ENCODE measurements at places on chromosomes 1 and 21.
A peak's percentile ranks its signal among the peaks of the same experiment; 100 is the strongest.

DNA sequence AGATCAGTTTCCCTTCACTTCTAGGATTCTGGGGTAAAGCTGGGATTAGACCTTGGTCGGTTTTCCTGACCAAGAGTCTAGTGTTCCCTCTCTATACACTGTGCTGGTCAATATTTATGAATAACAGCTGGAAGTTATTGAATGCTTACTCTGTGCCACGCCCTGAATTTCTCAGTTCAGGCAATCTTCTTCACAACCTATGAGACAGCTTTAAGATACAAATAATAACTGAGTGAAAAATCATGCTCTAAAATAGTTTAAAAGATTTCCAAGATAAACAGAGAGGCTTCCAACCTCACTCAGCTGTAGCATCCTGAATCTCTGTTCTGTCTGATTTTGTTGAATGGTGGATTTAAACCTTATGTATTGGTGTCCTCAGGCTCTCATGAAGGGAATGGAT, 72.2 kb downstream of the GNG12 start:
- no peak for DNase-seq

DNA sequence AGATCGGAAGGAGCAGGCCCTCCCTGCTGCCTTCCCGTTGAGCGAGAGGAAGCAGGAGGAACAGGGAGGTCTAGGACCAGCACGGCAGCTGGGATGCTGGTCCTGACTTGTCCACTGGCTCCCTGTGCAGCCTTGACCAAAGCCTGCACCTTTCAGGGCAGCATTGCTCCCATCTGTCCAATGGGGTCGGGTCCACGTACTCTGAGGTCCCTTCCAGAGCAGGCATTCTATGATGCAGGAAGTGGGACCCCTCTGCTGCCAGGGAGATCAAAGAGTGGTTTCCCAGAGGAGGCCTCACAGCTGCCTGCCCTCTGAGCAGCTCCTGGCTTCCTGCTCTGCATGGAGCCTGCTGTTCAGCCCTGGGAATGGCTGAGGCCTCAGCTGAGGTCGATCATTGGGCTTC, 21.7 kb upstream of the ZNF362 start:
- no peak for DNase-seq

GRCh38 chr21:44462834-44463200, 7.5 kb downstream of the LRRC3 start:
- DNase-seq: no peak

- DNase-seq: peak; percentile 26
Measured at GRCh38 chr1:209564849-209565248, 18.7 kb upstream of the CAMK1G start.

DNA sequence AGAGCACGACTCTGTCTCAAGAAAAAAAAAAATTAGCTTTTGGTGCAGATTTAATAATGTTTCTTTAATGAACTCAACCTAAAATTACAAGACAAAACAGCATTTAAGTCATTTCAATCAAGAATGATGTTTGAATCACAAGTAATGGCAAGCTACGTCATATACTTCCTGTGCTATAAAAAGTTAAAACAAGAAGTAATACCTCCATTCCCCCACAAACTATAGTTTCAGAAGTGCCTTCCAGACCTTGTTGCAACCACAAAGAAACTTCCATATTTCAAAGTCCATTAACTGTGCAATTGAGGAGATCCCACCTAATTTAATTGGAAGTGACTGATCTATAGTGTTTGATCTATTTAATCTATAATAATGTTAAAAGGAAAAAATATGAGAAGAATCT, 15.1 kb downstream of the NRDC start:
- no peak for DNase-seq

DNA sequence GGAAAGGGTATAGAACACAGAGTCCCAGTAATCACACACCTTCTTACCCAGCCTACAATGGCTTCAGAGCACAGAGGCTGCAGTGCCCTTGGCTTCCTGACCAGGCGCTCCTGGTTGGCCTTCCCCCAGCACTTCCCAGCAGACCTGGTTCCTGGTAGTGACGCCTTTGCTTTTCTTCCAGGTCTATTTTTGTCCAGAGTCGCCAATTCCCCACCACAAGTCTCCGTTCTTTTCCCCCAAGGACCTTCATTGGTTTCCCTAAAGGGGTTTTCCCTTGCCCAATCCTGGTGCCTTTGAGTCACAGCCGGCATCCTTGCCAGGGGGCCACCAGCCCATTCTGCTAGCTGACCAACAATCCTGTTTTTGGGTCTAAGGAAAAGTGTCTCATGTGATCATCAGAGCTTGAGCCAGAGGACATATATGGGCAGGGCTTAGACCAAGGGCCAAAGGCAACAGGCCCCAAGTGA, 84.8 kb downstream of the KCNJ15 start:
- no peak for DNase-seq

- no peak for DNase-seq
Measured at GRCh38 chr1:5901150-5901549, 91.1 kb downstream of the NPHP4 start.

DNA sequence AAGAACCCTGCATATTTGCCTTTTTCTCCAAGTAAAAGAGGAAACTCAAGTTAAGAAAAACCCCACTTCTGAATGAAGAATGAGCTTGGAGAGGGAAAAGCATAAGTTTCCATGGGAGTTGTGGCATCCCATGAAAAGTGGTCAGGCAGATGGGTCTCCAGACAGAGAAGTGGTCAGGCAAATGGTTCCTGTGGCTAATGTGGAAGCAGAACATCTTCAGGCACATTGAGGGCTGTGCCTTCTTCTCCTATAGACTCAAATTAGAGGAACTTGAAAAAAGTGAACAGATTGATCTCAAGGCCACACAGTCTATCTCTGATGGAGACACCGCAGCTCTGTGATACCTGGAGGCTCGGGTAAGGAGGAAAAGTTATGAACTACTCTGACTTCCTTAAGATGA, 55.7 kb upstream of the KIRREL1 start:
- DNase-seq: no peak

DNA sequence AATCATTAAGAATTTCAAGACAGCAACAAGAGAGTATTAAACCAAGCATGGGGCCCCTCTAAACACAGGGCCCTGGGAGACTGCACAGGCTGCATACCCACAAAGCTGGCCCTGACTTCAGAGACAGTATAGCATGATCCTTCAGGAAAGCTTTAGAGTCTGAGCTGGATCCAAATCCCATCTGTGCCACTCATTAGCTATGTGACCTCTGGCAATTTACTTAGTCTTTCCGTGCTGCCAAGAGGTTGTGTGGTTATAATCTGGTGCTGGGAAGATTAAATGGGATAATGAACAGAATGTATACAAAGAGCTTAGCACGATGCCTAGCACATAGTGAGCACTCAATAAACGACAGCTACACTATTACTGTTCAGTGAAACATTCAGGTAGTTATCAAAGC, 4.0 kb downstream of the PHC2 start:
- no peak for DNase-seq

DNA sequence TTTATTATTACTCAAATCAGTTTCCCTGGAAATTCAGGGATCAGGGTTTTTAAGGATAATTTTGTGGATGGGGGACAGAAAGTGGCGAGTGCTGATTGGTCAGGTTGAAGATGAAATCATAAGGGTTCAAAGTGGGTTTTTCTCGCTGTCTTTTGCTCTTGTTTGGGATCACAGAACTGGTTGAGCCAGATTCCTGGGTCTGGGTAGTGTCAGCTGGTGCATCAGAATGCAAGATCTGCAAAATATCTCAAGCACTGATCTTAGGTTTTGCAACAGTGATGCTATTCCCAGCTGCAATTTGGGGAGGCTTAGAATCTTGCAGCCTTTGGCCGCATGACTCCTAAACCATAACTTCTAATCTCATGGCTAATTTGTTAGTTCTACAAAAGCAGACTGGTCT, 9.3 kb downstream of the CHI3L2 start:
- no peak for DNase-seq

DNA sequence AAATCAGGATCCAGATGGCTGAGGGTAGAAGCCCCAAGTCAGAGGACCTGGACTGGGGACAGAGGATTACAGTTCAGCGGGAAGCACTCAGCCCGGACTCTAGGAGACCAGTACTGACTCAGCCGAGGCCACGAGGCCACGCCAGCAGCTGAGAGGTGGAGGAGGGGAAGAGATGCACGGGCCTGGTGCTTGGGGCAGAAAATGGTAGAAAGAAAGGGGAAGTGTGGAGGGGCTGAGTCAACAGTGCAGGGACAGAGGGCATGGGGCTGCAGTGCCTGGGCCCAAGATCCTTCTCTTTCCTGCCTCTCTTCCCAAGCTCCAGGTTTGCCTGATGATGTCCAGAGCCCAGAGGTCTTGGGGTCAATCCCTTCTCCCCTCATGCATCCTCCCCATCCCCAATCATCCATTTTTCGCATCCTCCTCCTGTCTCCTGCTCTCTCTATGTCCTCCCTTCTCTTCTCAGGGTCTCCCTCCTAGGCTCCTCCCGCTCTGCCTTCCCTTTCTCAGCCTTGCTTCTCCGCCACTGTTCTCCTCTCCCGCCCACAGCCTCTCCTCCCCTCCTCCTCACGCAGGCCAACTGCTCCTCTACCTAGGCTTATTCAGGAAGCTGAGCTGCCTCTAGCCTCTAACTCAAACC, 7.7 kb downstream of the ARHGEF2 start:
- DNase-seq: no peak

DNA sequence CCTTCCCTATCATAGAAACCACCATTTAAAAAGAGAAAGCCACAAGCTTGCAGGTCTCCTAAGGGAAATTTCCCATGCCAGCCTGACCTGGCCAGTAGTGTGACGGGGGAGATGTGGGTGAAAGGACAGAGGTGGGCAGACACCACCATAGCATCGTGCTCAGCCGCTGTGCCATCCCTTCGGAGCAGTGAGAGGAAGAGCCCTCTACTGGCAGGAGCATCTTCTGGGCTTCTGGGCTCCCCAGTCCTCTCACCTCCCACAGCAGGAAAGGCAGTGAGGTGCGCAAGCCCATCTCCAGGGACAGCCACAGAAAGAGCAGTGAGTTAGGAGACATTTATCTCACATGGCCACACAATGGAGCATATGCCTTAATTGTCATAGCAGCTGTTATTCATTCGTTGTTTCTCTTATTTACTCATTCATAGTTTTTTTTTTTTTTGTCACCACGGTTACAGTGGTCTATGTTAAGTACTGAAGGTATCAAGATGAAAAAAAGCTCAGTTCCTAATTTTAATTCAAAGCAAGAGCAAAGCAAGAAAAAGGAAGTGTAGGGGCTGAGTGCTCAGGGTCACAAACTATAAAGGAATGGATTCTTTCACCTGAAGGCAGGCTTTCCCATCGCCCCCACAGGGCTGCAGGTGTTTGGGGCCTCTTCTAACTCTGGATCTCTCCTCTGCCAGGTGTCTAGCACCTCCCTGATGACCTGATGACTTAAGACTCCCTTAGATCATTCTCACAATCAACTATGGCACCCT, 48.8 kb upstream of the CAMK1G start:
- DNase-seq: no peak

DNA sequence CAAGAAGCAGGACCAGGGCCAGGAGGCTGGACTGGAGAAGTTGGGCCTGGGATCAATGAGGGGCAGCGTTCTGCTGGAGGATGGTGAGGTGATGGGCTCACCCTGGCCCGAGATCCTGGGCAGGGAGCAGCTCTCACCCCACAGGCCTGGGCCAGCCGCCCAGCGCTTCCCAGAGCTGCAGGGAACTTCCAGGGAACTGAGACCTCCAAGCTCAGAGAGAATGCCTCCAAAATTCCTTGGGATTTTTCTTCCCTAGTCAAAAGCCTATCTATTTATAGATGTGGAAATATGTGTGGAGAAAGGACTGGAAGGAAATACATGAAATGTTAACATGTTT, 121.2 kb downstream of the SPSB1 start:
- no peak for DNase-seq
